HL-60 (cell line): ENCODE measurements at places on chromosomes 7 and 10.

- no peak for DNase-seq
Measured at GRCh38 chr10:103171278-103171677, 21.8 kb downstream of the NT5C2 start.

- DNase-seq, result no peak
Measured at GRCh38 chr10:61701055-61701705, 38.5 kb downstream of the CABCOCO1 start.

DNA sequence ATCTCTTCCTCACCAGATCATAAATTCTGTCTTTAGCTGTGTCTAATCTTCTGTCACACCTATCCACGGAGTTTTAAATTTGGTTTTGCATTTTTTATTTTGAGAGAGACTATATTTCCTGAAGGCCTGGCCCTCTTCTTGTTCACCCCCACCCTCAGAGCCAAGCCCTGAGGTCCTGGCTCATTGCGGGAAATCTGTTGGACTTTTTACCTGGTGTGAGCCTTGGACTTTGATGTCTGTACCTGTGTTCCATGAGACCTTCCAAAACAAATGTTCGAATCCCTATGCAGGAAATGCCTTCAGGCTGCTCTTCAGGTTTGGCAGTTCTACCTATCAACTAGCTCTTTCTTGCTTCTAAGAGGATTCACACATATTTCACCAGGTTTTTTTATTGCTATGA, 175.2 kb upstream of the GRB10 start:
- DNase-seq, result no peak

DNA sequence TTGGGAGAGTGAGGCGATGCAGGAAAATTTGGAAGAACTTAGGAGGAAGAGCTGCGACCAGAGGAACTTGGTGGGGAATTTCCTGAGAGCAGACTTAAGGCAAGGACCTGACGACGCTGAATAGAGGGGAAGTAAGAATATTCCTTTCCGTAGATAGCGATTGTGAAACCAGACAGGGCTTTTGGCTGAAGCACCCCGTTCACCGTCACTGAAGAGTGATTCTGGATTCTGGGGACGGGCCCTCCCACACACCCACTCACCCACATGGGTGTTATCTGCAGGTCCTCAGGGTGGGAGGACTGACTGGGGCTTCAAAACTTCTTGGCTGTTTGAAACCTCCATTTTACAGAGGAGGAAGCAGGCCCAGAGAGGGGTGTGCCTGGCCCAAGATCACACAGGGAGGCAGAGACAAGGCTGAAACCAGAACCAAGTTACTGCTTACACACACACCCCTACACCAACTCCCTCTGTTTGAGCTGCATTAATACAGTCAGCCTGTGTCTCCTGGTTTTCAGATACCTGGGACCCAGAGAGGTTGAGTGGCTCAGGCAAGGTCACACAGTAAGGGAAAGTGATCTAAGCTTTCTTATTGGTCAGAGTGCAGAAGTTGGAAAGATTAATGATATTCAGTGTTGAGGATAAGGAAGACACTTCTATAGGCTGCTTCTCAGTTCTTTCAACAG, 37.2 kb upstream of the CDH23 start:
- DNase-seq, result peak; percentile 80

- DNase-seq, result no peak
Measured at GRCh38 chr7:3028071-3028757, 15.5 kb downstream of the CARD11 start.

GRCh38 chr10:47107007-47107747, 192.8 kb upstream of the GDF10 start:
- DNase-seq, result no peak

GRCh38 chr10:15053061-15053460, 9.3 kb downstream of the OLAH start:
- DNase-seq, result no peak

- no peak for DNase-seq
Measured at GRCh38 chr7:148434181-148434757, 156.3 kb upstream of the C7orf33 start.

DNA sequence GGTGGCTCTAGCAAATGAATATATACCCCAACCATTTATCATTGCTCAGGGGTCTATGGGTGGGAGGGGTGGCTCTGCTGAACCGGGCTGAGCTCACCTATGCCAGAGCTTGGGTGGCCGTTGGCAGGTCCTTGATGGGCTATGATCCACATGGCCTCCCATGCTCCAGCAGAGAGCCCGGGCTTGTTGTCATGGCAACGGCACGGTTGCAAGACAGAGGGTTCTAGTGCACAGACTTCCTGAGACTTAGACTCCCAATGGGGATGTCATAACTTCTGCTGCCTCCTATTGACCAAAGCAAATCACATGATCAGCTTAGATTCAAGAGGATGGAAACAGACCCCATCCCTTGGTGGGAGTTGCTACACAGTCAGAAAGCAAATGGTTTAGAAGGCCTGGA, 36.4 kb upstream of the CARD11 start:
- no peak for DNase-seq

- DNase-seq, result no peak
Measured at GRCh38 chr7:115135769-115136410, 214.0 kb downstream of the MDFIC start.

DNA sequence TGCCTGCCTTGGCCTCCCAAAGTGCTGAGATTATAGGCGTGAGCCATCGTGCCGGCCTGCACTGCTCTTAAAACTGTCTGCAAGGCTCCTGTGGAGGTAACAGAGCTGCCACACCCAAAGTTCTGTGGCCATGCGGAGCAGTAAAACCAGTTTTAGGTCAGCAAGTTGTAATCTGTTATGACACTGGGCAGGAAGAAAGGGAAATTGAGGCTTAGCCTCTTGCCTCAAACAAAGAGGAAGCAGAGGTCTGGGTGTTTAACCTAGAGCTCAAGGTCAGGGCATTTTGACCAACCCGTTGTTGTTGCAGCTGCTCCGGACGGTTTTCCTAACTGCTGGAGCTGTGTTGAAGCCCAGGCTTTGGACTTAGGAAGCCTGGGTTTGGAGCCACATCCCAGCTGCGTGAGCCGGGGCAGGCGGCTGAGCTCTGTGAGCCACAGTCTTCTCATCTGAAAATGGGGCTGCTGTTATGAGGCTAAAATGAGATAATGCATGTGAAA, 7.4 kb upstream of the RRP12 start:
- DNase-seq, result peak; percentile 87

DNA sequence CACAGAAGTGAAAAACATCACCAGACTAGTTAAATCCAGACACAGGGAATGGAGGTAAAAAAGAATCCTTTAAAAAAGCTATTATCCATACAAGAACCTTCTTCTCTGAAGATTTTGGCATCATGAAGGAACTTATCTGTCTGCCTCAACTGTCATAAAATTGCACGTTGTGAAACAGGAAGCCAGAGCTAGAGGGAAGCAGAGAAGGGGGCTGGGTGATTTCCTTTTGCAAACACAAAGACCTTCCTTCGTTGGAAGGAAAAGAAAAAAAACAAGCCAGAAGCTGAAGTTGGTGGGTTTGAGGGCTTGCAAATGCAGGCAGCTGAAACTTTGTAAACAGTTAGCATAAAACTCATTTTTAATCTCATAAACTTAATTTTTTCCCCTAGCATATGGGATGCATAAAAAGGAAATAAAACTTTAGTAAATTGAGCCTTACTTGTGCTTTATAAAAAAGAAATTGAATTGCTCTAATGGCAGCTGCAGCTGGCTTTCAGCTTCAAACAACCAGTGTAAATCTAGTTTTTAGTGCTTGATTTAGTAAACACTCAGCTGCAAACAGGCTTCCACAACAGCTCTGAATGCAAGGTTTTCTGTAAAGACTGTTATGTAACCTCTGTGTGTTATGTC, 101.6 kb downstream of the OTUD1 start:
- peak; percentile 75 for DNase-seq

DNA sequence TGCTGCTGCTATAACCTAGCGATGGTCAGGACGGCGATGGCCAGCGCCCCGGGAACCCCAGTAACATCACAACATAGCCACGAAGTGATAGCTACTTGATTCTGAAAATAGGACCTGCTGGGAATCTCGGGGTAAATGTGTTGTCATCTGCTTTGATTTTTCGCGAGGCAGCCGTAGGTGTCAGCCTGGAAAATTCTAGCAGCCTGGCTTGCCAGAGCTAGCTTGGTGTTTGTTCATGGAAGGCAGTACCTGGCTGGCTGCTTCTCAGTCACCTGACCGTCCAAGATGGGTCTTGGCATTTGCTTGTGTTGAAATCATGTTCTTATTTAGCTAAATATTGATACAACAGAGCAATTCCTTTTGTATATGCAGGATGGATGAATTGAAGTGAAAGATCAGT, 82.4 kb upstream of the BTBD16 start:
- DNase-seq, result no peak

DNA sequence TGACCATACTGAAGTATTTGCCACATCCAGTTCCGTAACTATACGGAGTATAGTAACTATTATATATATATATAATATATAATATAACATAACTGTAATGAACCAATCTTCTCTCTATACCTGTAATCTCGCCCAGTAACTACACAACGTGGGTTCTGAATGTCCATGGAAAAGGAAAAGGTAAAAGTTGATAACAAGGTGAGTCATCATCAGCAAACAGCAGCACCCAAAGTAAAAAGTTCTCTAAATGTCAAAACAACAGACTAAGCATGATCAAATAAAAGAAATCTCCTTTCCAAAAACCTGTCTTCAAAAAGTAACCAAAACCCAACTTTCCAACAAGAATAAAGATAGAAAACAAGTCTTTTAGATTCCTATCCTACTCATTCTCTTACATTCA, 42.8 kb downstream of the ELAPOR2 start:
- DNase-seq, result no peak

GRCh38 chr10:73865459-73866442, 8.6 kb downstream of the CAMK2G start:
- peak; percentile 89 for DNase-seq

GRCh38 chr10:31148951-31149350, 117.3 kb upstream of the ZNF438 start:
- no peak for DNase-seq

GRCh38 chr7:119943942-119944600, 328.9 kb upstream of the KCND2 start:
- DNase-seq, result no peak

DNA sequence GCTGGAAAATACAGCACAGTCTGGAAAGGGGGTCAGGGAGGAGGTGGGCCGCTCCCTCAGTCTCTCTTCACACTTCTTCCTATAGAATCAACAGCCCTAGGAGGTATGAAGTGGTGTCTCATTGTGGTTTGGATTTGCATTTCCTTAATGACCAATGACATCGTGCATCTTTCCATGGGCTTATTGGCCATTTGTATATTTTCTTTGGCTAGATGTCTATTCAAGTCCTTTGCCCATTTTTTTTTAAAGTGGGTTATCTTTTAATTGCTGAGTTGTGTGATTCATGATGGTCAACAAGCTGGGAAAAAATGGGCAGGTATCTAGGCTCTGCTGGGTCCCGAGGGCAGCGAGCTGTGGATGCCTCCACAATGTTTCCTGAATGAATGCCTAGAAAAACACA, 29.1 kb downstream of the TMEM130 start:
- no peak for DNase-seq

- DNase-seq, result no peak
Measured at GRCh38 chr10:99303899-99304861, 25.0 kb upstream of the CNNM1 start.

GRCh38 chr7:82438521-82438920, 5.1 kb downstream of the CACNA2D1 start:
- DNase-seq, result no peak

DNA sequence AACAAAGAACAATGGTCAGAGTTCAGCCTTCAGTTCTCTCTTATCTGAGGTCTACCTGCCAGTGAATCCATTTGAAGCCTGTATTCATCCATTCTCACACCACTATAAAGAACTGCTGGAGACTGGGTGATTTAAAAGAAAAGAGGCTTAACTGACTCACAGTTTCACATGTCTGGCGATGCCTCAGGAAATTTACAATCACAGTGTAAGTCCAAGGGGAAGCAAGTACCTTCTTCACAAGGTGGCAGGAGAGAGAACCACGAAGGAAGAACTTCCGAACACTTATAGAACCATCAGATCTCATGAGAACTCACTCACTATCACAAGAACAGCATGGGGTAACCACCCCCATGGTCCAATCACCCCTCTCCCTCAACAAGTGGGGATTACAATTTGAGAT, 33.0 kb upstream of the SLC25A13 start:
- no peak for DNase-seq

DNA sequence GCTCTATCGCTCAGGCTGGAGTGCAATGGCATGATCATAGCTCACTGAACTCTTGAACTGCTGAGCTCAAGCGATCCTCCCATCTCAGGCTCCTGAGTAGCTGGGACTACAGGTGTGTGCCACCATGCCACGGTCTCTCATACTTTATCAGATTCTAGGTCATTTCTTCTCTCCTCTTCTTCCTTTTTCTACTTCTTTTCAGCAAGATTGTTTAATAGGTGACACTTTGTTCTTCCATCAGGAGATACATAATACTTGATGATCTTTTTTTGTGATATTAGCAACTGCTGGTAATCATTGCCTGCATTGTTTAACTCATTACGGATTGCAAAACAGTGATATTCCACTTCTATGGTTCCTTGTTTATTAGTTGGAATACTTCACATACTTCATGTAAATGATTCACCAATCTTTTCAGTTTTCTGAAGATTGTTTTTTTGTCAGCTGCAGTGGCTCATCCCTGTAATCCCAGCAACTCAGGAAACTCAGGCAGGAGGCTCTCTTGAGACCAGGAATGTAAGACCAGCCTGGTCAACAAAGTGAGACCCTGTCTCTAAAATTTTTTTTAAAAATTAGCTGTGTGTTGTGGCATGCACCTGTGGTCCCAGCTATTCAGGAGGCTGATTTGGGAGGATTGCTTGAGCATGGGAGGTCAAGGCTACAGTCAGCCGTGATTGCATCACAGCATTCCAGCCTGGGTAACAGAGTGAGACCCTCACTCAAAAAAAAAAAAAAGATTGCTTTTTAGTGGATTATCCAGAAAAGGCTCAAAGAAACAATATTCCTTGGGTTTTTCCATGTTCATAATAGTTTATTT, 36.2 kb upstream of the CHST3 start:
- no peak for DNase-seq

DNA sequence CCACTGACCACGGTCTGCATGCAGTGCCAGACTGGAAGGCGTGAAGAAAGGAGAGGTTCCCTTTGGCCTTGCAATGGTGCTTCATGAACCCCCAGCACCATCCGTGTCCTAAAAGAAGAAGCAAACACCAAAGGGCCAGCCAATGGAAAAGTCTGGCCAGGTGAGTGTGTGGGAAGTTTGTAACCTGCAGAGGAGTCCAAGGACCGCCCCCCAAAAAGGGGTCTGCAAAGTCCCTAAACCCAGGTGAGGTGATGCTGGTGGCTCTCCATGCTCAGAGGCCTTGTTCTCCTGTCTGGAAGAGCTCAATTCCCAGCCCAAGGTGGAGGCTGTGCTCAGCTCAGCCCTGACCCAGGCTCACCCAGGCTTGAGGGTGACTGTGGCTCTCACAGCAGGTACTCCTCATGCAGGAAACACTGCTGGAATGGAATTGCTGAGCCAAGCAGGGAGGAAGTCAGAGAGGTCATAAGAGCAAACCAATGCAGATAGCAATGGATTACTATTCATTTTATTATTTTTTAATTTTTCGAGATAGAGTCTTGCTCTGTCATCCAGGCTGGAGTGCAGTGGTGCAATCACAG, 52.4 kb upstream of the NANOS1 start:
- no peak for DNase-seq

GRCh38 chr10:49288341-49289065, 10.5 kb upstream of the C10orf71 start:
- DNase-seq, result no peak

GRCh38 chr7:123865517-123866117, 20.6 kb downstream of the HYAL4 start:
- peak; percentile 21 for DNase-seq

GRCh38 chr10:99279626-99280111, 44.0 kb upstream of the HPSE2 start:
- DNase-seq, result no peak
